ENCODE measurements at places on chromosomes 16 and 17.
A peak's percentile ranks its signal among the peaks of the same experiment; 100 is the strongest.

GRCh38 chr17:72380737-72381136, 259.9 kb downstream of the SOX9 start:
- no peak for DNase-seq

DNA sequence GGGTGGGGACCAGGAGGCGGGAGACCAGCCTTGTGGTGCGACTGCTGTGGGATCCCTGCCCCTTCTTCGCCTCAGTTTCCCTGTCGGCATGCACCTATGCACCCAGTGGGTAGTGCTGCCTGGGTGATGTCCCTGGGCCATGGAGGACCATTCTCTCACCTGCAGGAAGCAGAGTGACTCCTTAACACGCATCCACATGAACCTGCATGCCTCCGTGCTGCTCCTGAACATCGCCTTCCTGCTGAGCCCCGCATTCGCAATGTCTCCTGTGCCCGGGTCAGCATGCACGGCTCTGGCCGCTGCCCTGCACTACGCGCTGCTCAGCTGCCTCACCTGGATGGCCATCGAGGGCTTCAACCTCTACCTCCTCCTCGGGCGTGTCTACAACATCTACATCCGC, 25.2 kb downstream of the ADGRG5 start:
- no peak for DNase-seq

GRCh38 chr17:36597226-36597625, 4.2 kb upstream of the MRM1 start:
- DNase-seq = no peak

- DNase-seq = no peak
Observed at GRCh38 chr17:14756479-14756878, 455.6 kb downstream of the HS3ST3B1 start.

GRCh38 chr17:79991140-79991923, 44.3 kb downstream of the TBC1D16 start:
- DNase-seq = peak; percentile 92

GRCh38 chr17:58235821-58236220, 2.6 kb upstream of the LPO start:
- no peak for DNase-seq

DNA sequence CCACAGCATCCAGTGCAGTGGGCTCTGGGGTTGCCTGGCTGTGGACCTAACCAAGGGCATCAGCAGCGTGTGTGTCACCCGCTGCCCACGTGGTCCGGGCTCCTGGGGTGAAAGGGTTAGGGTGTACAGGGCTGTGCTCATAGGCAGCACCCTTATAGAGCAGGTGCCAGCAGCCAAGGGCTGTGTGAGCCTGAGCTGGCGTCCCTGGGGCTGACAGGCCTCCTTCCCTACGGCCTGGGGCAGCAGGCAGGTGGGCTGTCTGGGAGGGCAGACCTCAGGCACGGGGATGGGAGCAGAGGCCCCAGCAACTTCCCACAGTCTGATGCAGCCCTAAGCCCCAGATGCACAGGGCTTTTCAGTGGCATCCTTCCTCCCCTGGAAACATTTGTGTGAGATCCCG, 13.9 kb downstream of the CD300A start:
- no peak for DNase-seq

GRCh38 chr17:15436473-15437302, 30.7 kb downstream of the CDRT4 start:
- peak; percentile 37 for DNase-seq

DNA sequence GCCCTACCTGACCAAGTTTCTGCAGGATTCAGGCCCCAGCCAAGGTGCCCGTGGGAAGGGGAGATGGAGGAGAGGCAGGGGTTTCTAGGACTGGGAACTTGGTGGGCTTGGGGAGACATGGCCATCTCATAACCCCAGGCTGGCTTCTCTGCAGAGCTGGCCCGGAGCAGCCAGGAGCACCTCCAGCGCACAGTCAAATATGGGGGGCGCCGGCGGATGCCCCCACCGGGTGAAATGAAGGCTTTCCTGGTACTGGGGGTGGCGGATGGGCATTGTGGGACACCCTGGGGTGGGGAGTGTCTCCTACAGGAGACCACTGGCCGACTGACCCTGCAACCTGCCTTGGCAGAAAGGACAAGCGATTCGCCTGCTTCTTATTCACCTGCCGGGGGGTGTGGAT, 9.2 kb upstream of the SMIM5 start:
- DNase-seq = no peak

DNA sequence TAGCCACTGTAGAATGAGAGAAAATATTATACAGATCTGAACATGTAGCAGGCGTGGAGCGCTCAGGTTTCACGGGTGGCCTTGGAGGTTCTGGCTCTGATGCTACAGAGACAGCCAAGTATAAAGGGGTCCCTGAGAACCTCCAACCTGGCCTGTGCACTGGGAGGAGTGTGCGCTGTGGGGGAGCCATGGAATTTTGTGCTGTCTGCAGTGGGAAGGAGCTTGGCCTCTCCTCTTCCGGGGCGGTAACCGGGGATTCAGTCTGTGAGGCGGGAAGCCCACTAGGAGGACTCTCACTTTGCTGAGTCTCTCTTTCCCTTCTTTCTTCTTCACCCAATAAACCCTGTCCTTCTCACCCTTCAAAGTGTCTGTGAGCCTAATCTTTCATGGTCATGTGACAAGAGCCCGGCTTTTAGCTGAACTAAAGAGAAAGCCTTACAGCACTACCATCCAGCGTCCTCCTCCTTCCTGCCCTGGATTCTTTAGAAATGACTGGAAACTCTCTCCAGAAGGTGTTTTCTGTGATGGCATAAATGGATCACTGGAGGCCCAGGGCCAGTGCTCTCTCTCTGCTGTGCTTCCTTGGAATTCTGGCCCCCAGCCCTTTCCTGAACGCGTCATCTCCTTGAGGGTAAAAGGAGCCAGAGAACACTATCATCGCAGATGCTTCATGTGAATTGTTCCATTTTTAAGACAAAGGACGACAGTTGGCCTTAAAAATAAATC, 232.1 kb upstream of the CACNG5 start:
- DNase-seq = no peak

GRCh38 chr17:63999680-64000531, 1.8 kb downstream of the PRR29 start:
- no peak for DNase-seq

GRCh38 chr16:78962457-78962929, 638.0 kb downstream of the MAF start:
- DNase-seq = no peak

DNA sequence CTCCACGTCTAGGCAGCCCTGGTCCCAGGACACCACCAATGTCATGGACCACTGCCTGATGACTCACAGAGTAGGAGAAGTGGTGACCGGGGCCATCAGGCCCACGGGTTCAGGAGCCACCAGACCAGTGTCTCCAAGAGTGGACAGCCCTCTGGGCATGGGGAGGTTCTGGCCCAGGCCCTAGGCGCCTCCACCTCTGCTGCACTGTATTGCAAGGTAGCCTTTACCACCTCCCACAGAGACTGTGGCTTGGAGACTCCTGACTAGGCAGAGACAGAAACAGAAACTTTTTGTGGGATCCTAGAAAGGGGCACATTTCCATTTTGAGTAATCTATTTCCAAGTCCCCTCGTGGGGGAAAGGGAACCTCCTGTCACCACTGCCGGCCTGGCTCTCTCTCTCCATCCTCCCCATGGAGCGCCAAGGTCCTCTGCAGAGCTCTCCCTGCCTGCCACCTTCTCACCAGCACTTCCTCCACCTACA, 2.9 kb downstream of the CDIP1 start:
- DNase-seq = no peak

Data from GM23248 (cell line).